Fibroblast of villous mesenchyme (primary cell): ENCODE measurements at places on chromosomes 4 and X. TPM values are rescaled to one million over a fixed set of nuclear protein-coding genes. Genes with fewer than 3 reads are reported as not detected.

Gene PALLD
- total RNA-seq = 188 and 281 TPM in 2 replicates

DNA sequence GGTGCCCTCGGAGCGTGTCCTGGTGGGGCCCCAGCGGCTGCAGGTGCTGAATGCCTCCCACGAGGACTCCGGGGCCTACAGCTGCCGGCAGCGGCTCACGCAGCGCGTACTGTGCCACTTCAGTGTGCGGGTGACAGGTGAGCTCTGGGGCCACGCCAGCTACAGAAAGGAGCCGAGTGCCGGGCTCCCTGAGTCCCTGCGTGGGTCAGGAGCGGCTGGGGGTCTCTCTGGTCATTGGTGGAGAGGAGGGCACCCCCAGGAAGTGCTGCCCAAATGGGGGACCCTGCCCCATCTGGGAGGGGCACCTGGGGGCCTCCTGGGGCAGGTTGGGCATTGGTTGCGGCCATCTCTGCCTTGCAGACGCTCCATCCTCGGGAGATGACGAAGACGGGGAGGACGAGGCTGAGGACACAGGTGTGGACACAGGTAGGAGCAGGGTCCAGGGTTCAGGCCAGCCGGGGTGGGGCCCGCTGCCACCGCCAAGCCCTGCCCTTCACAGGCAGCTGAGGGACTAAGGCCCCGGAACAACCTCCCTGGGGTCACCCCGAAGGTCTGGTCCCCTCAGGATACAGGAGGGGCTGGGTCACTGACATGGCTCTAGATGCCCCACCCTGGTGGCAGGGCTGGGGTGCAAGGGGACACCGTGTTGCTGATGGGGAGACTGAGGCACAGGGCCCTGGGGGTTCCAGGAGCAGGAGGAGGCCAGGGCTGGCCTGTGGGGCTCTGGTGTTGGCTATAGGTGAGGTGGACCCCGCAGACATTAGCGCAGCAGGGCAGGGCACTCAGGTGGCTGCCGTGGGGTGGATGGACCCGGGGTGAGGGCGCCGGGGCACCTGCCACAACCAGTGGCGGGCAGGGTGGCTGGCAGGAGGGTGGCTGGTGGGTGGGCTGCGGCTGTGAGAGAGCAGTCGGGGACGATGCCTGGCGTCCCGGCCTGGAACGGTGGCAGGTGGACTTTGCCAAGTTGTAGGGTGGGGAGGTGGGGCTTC lies 6.6 kb downstream of the FGFR3 start:
- no peak for DNase-seq

GRCh38 chr4:52715914-52716313 lies 35.3 kb downstream of the ERVMER34-1 start:
- DNase-seq = no peak

GRCh38 chrX:15579778-15580747 lies 20.7 kb downstream of the ACE2 start:
- no peak for DNase-seq

- DNase-seq = no peak
Measured at GRCh38 chrX:109187473-109188168, 294.3 kb downstream of the GUCY2F start.

GRCh38 chrX:122890729-122891128 lies 293.3 kb upstream of the GRIA3 start:
- DNase-seq = no peak

DNA sequence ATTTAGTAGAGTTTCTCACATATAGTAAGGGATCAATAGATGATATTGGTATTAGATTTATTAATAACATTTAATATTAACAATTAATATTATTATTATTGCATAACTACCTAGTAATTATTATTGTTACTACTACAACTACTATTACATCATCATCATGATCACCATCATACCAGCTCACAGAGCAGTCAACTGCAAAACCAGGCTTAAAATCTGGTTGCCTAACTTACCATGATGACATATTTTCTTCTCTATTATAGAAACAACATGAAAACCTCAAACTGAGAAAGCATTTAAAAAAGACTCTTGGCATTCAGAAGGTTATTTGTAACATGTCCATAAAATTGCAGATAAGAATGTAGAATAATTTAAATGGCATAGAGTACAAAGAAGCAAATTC lies 247.0 kb upstream of the TTC29 start:
- no peak for DNase-seq

DNA sequence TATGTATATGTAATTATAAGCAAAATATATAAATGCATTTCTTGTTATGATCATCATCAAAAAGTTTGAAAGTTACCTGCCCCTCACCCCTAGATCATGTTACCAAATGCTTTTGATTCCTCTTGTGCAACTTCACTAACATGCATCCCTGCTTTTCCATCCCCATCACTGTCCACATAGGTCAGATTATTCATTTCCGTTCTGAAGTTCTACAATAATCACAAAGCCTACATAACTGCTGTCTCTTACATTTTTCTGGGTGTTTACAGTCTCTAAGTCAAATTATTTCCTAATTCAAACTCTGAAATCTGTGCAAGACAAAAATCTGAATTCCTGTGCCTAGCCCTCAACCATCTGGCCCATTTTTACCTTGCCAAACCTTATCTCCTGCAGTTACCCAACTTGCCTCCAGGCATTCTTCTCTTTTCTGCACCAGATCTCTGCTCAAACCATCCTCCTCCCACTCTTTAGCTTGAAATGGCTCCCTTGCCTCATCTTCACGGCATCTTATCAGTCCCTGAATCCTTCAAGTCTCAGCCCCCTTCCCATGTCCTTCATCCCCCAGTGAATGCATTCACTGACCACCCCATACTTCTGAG lies 42.4 kb upstream of the SLC39A8 start:
- DNase-seq = no peak

Gene TMEM35A
- total RNA-seq = 0.86 and 1.9 TPM in 2 replicates

GRCh38 chr4:182337366-182337765 lies 94.2 kb downstream of the TENM3 start:
- no peak for DNase-seq

DNA sequence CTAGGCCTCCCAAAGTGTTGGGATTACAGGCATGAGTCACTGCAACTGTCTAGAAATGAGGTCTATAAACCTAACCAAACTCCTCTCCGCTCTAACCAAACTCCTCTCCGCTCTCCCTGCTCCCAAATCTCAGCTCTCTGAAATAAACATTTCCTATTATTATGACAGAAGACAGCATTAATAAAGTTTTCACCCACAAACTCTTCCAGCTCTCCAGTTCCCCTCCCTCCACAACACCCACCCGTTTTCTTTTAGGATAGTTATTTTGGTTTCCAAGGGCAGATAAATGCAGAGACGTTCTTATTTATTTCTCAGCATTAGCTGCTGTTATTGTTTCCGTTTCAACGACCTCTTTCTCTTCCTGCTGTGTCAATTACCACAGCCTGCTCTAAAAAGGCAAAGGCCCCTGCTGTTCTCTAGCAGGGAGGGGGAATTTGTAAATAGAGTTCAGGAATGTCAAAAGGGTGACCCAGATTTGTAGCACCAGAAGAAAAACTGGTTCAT lies 13.3 kb upstream of the SCD5 start:
- peak; percentile 45 for DNase-seq

GRCh38 chr4:173488656-173489055 lies 41.4 kb downstream of the HAND2 start:
- DNase-seq = peak; percentile 49
